ENCODE measurements at places on chromosomes 3 and 15.
A peak's percentile ranks its signal among the peaks of the same experiment; 100 is the strongest.

DNA sequence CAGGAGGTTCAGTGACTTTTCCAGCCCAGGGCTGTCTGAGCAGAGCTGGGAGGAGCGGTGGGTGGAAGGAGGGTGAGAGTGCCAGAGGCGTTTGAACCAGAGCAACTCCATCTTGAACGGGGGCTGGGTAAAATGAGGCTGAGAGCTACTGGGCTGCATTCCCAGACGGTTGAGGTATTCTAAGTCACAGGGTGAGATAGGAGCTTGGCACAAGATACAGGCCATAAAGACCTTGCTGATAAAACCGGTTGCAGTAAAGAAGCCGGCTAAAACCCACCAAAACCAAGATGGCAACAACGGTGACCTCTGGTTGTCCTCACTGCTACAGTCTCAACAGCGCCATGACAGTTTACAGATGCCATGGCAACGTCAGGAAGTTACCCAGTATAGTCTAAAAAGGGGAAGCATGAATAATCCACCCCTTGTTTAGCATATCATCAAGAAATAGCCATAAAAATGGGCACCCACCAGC, 60.2 kb downstream of the ABTB1 start:
- DNase-seq, result no peak

DNA sequence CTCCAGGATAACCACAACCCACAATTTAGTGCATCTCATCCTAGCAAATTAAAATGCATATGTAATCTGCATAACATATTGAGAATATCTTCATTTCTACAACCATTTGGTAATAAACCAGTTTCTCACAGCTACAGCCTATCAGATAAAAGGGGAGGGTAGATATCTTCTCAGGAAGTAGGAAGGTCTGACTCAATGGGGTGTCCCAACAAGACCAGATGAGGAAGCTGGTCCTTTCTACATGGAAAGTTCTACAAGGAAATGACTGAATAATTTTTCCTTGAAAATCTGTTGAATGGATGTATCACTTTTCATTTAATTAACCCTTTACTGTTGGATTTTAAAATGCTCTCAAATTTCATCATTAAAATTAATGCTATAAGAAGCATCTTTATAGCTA, 17.4 kb upstream of the TMPRSS7 start:
- no peak for DNase-seq

- no peak for DNase-seq
These were observed 5.0 kb upstream of the DPH6 start for GRCh38 chr15:35550957-35551356.

- DNase-seq, result no peak
These were observed 240.9 kb upstream of the ADAMTS9 start for GRCh38 chr3:64928683-64929082.

- DNase-seq, result no peak
These were observed 109.7 kb upstream of the CTNNB1 start for GRCh38 chr3:41089566-41089965.

- DNase-seq, result peak; percentile 66
These were observed 736 bp downstream of the ARHGEF26 start for GRCh38 chr3:154121701-154122551.

DNA sequence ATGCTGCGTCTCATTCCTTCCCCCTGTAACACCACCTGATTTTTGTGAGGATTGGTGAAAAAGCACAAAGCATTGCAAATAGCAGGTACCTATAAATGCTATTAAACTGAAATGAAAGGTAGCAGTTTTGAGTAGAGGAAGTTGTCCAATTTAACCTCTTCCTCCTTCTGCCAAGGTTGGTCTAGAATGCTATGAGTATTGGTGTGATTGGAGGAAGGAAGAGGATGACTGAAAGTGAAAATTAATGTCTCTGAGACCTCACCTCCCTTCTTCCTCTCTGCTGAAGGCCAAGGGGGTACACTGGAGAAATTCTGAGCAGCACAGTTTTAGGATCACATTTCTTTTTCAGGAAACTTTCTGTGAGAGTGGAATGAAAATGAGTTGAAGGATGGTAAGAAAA, 94.4 kb downstream of the DTWD1 start:
- no peak for DNase-seq

Data from aorta (tissue), 5 donors.